ENCODE measurements at places on chromosomes 6 and 20.

- DNase-seq = no peak
Measured at GRCh38 chr20:38471987-38472512, 593 bp upstream of the RALGAPB start.

DNA sequence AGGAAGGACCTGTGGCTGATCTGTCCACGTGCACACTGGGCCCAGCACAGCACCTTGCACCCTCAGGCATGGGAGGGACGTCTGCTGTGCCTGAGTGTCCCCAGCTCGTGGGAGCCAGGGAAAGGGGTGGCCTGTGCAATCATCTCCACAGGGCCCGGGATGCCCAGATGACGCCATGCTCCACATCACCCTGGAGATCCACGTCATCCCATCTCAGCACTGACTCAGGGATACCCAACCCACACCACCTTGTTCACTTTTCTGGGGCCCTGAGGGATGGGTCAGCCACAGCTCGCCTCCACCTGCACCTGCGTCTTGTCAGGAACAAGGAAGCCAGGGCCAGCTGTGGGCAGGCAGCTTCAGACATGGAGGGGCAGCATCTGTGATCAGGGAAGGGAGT is 48.2 kb downstream of the RAB44 start:
- no peak for DNase-seq

DNA sequence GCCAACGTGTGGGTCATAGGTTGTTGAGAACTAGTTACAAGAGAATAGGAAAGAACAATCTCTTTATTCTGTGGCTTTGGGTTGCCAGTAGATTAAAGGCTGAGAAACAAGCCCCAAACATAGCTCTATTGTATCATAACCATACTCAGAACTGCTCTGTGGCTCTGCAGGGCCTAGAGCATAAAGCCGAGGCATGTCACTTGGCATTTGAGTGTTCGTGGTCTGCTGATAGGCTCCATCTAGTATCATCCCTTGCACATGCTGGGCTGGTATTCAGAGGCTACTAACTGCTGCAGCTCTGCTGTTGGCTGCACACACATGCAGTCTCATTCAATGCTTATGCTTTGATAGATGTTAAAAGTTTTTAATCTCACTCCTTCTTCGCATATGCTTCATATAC is 157.9 kb downstream of the OGFRL1 start:
- no peak for DNase-seq

DNA sequence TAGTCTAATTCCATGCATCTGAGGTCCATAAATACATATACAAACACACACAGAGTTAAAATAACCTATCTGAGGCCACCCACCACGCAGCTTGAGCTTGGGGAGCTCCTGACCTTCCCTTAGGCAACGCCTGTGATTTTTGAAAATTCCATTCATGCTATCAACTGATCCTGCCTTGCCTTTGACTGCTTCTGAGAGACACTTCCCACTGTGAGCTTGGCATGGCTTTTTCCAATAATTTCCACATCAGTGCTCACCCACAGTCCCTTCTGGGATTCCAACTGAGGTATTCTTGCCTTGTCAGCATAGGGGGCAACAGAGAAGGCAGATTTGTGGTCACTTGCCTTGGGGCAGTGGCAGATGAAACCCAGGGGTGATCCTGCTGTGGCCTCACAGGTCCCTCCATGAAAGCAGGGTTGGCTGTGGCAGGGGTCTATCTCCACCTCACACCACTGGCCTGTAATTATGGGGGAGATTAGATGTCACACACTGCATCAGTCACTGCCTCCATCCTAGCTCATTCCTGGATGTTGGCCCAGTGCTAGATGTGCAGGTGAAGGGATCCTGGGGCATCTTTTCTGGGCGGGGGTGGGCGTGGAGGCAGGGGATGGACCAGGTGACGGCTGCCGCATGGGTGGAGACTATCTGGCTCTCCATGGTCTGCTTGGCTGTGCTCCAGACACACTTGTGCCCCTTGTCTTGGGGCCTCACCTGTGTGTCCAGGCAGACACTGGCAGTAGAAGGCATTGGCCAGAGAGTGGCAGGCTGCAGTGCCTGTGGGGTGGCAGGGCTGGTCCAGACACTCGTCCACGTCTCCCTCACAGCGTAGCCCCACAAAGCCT is 11.2 kb upstream of the GPSM3 start:
- no peak for DNase-seq

GRCh38 chr20:4512891-4513550 is 208.7 kb upstream of the PRND start:
- peak; percentile 60 for DNase-seq

GRCh38 chr6:122268394-122268793 is 131.1 kb upstream of the HSF2 start:
- DNase-seq = no peak

DNA sequence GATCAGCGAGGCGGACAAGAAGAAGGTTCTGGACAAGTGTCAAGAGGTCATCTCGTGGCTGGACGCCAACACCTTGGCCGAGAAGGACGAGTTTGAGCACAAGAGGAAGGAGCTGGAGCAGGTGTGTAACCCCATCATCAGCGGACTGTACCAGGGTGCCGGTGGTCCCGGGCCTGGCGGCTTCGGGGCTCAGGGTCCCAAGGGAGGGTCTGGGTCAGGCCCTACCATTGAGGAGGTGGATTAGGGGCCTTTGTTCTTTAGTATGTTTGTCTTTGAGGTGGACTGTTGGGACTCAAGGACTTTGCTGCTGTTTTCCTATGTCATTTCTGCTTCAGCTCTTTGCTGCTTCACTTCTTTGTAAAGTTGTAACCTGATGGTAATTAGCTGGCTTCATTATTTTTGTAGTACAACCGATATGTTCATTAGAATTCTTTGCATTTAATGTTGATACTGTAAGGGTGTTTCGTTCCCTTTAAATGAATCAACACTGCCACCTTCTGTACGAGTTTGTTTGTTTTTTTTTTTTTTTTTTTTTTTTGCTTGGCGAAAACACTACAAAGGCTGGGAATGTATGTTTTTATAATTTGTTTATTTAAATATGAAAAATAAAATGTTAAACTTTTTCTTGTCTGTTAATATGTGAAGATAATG is 2.2 kb downstream of the HSPA1B start:
- DNase-seq = peak; percentile 41

DNA sequence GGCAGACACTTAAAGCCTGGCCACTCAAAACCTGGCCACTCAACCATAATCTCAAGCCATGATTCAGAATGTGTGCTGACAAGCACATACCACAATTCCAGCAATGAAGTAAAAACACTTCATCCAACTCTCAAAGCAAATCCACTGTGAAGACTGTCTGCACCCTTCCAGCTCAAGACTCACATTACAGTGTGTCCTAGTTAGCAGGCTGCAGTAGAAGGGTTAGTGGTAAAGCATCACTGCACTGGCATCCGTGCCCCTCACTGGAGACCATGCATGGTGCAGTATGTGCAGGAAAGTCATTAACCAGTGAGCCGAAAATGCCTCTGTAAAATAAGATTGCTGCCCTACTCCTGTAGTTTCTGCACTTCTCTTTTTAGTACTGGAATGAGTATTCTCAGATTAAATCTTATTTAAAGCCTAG is 43.4 kb downstream of the SLC23A2 start:
- no peak for DNase-seq

DNA sequence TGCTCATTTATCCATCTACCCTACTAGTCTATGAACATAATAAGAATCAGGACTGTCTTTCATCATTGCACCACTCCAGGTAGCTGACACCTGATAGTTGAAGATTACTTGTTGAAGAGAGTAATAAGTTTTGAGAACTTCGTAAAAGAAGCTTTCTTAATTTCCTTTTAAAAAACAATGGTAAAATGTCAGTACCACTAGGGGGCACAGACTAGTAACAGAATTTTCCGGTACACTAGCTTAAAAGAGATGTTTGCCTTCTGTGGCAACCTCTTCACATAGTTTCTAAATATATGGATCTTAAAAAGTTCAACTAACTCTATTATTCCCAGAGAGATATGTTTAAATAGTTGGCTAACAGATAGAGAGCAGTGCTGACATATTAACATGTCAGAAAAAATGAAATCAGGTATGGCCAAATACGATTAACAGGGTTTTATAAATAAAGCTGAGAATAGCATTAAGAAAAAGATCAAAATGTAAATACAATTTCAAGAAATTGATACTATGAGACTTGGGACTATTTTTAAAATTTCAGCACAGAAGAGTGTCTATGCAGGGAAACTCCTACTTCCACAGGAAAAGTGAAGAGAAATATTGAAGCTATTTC is 5.4 kb upstream of the KCNQ5 start:
- no peak for DNase-seq

DNA sequence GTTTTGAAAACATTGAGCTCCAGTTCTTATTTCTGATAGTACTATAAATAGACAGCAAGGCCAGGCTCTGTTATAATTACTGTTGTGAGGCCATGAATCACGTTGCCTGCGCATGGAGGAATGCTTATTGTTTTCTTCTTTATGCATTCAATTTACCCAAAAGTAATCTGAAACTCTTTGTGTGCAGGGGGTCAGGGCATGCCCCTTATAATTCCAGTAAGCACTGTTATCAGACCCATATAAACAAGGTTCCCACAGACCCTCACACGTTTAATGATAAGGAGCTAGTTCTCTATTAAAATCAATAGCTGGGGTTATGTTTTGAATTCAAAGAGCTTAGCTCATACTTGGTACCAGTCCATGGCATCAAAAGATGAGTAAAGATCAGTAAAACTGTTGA is 174.8 kb upstream of the ARG1 start:
- no peak for DNase-seq

DNA sequence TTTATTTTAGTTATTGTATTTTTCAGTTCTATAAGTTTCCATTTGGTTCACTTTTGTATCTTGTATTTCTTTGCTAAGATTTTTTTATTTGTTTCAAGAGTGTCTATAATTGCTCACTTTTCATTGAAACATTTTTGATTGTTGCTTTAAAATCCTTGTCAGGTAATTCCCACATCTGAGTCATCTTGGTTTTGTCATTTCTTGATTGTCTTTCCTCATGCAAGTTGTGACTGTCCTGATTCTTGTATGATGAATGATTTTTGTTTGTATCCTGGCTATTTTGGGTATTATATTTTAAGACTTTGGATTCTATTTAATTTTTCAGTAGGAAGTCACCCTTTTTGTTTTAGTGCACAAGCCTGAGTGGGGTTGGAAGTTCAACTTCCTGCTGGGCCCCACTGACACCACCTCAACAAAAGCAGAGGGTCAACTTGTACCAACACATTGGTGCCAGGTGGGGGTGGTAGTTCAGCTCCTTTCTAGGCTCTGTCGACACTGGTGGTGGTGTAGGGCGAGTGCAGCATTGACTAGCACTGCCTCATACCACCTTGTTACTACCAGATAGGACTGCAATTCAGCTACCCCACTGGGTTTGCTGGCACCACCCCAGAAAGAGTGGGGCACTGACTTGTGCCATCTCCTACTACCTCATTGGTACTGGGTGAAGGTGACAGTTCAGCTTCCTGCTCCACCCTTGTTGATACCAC is 8.8 kb downstream of the RSPH3 start:
- DNase-seq = no peak

DNA sequence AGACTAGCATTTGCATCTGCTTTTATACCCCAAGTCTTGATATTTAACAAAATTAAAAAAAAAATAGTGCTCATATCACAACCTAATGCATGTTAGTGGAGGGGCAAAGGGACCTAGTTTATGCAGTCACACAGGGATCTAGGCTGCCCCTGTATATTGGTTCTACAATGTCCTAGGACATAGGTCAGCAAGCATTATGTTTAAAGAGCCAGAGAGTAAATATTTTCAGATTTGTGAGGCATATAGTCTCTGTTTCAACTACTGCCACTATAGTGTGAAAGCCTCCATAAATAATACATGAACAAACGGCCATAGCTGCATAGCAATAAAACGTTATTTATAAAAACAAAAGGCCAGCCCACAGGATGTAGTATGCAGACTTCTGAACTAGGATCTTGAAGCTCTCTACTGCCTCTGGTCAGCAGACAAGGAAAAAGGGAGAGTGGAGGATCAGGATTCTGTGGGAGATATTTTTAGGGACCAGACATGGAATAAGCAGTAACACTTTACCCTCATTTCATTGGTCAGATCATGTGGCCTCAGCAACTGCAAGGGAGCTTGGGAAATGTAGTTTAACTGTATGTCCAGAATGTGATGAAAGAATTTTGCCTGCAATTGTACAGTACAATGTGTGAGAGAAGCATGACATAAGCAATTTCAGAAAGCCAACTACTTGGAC is 414.2 kb upstream of the SPTLC3 start:
- peak; percentile 46 for DNase-seq

GRCh38 chr6:14224359-14225103 is 107.0 kb downstream of the CD83 start:
- DNase-seq = no peak

All from NCI-H460 (cell line).